ENCODE measurements at places on chromosomes 12 and 14.

DNA sequence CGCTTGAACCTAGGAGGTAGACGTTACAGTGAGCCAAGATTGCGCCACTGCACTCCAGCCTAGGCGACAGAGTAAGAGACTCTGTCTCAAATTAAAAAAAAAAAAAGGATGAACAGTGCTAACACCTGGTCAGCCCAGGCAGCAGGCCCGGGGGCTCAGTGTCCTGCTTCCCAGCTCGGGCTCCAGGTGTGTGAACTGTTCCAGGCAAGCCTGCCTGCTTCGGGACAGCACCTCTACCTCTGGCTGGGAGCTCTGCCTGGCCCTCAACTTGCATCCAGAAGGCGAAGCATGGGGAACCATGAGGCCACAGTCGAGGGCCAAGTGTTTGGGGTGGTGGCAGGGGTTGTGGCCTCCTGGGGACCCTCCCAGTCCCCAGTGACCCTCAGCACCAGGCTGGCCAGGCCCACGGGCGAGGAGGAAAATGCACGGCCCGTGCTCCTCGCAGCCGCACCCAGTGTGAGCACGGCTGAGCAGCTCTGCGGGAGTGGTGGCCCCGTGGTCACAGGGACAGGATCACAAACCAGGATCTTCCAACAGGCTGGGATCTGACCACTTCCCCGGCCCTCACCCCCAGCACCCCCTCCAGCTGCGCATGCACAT, 15.5 kb downstream of the CDCA4 start:
- DNase-seq, result no peak

GRCh38 chr14:65879248-65880009, 466.9 kb downstream of the FUT8 start:
- no peak for DNase-seq

GRCh38 chr12:96255077-96255476, 60.9 kb downstream of the ELK3 start:
- no peak for DNase-seq

GRCh38 chr12:84842406-84843013, 70.1 kb downstream of the SLC6A15 start:
- DNase-seq, result peak; percentile 48

DNA sequence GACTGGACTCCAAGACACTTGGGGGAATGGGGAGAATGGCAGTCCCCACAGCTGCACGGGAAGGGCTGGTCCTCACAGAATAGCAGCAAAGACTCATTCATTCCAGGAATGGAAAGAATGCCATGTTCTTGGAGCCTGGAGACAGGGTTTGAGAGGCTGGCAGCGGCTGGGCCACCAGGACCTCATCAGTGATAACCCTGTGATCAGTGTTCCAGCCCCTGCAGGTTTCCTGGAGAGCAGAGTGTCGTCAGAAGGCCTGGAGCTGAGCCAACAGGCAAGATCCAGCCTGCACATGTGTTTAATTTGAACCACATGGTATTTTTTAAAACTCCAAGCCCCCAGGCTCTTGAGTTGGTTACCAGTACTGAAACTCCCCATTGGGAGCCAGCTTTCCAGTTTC, 11.3 kb downstream of the BDKRB1 start:
- DNase-seq, result peak; percentile 64

- peak; percentile 90 for DNase-seq
Observed at GRCh38 chr12:49232940-49233841, 31.7 kb upstream of the TUBA1C start.

DNA sequence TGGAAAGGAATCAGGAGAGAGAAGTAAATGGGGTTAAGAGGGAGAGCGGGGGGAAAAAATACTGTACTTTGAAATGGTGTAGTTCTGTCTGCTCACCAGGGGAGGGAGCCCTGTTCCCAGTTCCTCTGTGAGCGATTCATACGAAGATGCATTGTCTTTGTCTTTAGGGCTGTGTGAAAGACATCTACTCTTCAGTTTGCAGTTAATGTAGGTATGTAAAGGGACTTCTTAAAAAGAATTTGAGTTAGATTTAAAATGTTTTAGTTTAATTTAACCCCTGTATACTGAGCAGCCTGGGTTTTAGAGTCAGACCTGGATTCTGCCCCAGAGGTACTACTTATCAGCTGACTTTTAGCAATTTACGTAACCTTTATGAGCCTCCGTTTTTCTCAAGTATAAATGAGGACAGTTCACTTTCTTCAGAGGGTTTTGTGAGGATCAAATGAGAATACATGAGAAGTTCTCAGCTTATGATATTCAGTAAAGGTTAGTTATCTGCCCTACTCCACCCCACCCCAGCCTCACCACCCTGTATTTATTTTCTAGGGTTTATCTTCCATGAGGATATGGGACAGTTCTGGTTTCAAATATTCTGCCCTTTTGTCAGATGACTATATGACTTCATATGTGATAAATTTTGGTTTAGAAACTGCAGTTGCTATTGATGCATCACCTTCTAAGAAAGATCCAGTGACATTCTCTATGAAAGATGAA, 82.5 kb upstream of the EVL start:
- DNase-seq, result peak; percentile 32

DNA sequence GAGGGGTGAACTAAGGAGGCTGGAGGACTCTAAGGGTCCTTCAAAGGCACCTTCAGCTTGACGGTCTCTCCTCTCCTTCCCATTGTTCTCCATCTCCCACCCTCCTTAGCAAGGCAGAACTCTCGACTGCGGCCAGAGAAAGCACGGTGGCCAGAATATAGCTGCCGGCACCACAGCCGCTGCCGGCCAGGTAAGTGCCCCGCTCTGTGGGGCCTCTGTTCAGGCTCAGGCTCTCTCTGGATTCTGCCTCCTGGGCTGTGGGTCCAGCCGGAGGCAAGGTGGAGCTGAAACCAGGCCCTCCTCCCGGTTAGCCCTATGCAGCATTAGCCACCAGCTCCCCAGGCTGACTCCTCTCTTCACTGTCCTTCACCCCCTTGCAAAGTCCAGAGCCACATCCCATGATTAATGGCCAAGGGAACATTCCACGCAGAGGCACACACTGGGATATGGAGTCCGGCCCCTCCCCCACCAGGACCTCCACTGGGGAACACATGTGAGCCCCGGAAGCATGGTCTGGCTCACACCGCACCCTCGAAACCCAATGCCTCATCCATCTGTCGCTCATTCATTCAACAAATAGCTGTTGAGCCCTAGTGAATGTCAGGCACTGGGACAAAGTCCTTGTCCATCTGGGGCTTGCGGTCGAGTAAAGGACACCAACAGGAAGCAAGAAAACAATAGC, 25.2 kb downstream of the LTBP2 start:
- peak; percentile 2 for DNase-seq

DNA sequence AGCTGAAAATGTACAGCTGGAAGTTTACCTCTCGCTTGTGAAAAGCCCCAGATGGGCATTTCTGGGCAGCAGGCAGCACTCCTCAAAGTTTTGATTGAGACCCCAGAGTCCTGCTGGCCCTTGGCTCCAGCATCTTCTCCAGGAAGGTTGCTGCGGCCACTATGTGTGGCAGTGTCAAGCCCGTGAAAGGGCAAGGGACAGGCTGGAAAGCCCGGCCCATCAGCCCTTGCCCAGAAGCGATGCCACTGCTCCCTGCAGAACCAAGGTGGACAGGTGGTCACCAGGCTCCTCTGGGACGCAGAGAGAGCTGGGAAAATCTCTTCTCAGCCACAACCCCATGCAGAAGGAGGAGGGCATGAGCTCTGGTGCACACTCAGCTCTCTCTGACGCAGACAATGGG, 73.5 kb upstream of the BCL11B start:
- no peak for DNase-seq

GRCh38 chr12:110656071-110656655, 32.8 kb downstream of the HVCN1 start:
- no peak for DNase-seq

- no peak for DNase-seq
Observed at GRCh38 chr14:104897330-104898194, 27.1 kb upstream of the PLD4 start.

Data from NCI-H146 (cell line).